Left renal cortex interstitium (tissue), 4 donors: ENCODE measurements at places on chromosomes 6 and 20. TPM values are rescaled to one million over a fixed set of nuclear protein-coding genes. Genes with fewer than 3 reads are reported as not detected.

CYP24A1 gene
- 3.2 TPM for polyA plus RNA-seq

TP53RK gene
- 13.5 TPM for polyA plus RNA-seq

PRR18 gene
- polyA plus RNA-seq: 0.30 TPM

OR2W1 gene
- polyA plus RNA-seq: not detected

SAMD3 gene
- 0.88 TPM for polyA plus RNA-seq

KCTD20 gene
- 43.8 TPM for polyA plus RNA-seq

NINL gene
- polyA plus RNA-seq: 38.5 TPM

ETV7 gene
- polyA plus RNA-seq: 0.09 TPM

OOEP gene
- polyA plus RNA-seq: 0.21 TPM

PHACTR1 gene
- 12.8 TPM for polyA plus RNA-seq

CHRNA4 gene
- polyA plus RNA-seq: 18.7 TPM

GABRR1 gene
- 1.3 TPM for polyA plus RNA-seq

LY6G6F gene
- 0.81 TPM for polyA plus RNA-seq

TCF21 gene
- polyA plus RNA-seq: 208 TPM

FBXO9 gene
- 86.7 TPM for polyA plus RNA-seq

BMP2 gene
- polyA plus RNA-seq: 22.9 TPM

CLDN20 gene
- 0.38 TPM for polyA plus RNA-seq

SLC26A8 gene
- polyA plus RNA-seq: 0.22 TPM

MAS1 gene
- polyA plus RNA-seq: not detected

HMGA1 gene
- 176 TPM for polyA plus RNA-seq

PPP1R3G gene
- polyA plus RNA-seq: 2.2 TPM

CUTA gene
- polyA plus RNA-seq: 229 TPM

GTSF1L gene
- polyA plus RNA-seq: not detected

SLC22A16 gene
- polyA plus RNA-seq: 0.27 TPM

OVOL2 gene
- 1.3 TPM for polyA plus RNA-seq

BNIP5 gene
- 0.09 TPM for polyA plus RNA-seq

MEP1A gene
- polyA plus RNA-seq: not detected

SIRPB1 gene
- 2.2 TPM for polyA plus RNA-seq
